ENCODE measurements at places on chromosomes 6 and 20.

DNA sequence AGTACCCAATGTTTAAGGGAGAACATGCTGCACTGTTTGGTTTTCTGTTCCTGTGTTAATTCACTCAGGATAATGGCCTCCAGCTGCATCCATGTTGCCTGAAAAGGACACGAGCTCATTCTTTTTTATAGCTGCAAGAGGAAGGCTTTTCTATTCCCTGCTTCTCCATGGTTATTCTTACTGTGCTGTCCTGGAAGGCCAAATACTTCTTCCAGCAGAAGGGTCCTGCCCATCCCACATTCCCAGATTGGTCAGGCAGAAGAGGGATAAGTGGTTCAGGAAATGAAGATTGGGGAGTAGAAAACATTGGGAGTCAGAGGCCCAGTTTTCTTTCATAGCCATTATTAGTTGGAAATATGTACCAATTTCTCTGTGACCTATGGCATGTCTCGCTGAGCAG is 122.4 kb downstream of the TCP11 start:
- DNase-seq: no peak

DNA sequence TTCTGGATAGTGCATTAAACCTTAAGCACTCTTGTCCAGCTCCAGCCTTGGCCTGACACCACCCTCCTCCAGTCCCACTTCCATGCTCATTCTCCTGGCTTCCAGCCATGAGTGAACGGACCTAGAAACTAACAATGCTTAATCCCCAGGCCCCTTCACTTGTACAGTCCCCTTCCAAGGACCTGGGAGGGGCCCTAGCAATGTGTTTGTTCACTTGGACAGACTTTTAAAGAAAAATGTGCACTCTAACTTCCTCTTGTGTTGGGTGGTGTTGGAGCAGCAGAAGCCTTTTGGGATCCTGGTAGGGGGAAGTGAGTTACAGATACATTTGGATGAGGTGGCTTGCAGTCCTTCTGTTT is 48.9 kb upstream of the CCN6 start:
- no peak for DNase-seq

- peak; percentile 40 for DNase-seq
Observed at GRCh38 chr6:166435574-166435973, 52.8 kb upstream of the MPC1 start.

- no peak for DNase-seq
Observed at GRCh38 chr6:19979986-19980385, 142.8 kb downstream of the ID4 start.

DNA sequence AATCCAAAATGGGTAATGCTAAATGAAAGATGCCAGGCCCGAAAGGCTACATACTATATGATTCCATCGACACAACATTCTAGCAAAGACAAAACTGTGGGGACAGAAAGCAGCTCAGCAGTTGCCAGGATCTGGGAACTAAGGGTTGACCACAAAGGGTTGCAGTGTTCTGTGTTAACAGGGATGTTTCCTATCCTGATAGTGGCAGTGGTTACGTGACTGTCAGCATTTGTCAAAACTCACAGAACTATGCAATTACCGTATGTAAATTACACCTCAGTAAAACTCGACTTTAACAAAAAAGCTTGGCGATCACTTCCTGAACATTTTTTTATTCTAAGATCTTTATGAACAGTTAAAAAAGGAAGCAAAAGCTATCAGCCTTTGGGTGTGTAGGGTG is 83.9 kb downstream of the BANF2 start:
- no peak for DNase-seq

GRCh38 chr6:72386324-72386723 is 235.5 kb upstream of the KCNQ5 start:
- DNase-seq: no peak

- DNase-seq: no peak
Observed at GRCh38 chr6:166046226-166046625, 121.4 kb downstream of the TBXT start.

GRCh38 chr6:68247782-68248181 is 387.3 kb upstream of the ADGRB3 start:
- no peak for DNase-seq

GRCh38 chr6:16803294-16804200 is 42.3 kb upstream of the ATXN1 start:
- no peak for DNase-seq

- DNase-seq: no peak
Observed at GRCh38 chr6:79079561-79080041, 1.5 kb upstream of the PHIP start.

GRCh38 chr6:150464966-150465365 is 96.2 kb downstream of the IYD start:
- DNase-seq: no peak

GRCh38 chr20:36157610-36158009 is 3.1 kb downstream of the EPB41L1 start:
- DNase-seq: no peak

DNA sequence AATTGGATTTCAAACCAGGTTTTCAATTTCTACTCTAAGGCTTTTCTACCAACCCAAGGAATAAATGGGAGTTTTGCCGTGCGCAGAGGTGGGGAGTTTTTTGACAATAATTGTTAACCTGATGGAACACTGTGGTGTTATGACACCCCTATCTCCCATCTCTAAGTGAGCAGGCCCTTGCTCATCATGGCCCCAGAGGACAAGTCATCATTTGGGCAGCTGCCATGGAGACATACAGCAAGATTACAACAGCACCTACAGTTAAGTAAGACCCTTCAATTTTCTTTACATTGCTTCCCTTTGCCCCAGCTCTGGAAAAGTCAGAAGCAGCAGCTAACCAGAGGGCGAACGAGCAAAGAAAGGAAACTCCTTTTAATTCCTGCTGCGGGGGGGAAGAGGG is 54.3 kb downstream of the ADGRF5 start:
- DNase-seq: no peak

GRCh38 chr20:62761759-62762131 is 34.5 kb upstream of the MRGBP start:
- no peak for DNase-seq

DNA sequence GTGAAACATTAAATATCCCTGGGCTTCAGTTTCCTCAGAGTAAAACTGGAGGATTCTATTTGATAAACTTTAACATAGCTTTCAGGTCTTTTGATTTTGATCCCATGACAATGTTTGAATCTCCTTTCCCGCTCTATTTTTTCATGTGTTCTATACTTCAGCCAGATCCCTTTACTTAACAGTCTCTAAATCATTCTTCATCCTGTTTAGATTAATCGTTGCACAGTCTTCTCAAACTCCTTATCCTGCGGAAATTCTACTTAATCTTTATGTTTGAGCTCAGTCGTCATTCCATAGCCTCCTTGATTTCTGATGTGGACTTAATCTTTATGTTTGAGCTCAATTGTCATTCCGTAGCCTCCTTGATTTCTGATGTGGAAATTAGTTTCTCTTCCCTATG is 57.4 kb downstream of the GRIK2 start:
- no peak for DNase-seq

GRCh38 chr20:63963348-63963741 is 6.4 kb downstream of the ZNF512B start:
- DNase-seq: no peak

GRCh38 chr6:106125925-106126435 is 39.8 kb downstream of the PRDM1 start:
- DNase-seq: peak; percentile 66

GRCh38 chr6:29011276-29011734 is 6.2 kb upstream of the ZNF311 start:
- peak; percentile 56 for DNase-seq

All from activated CD4-positive, alpha-beta T cell treated with anti-CD3 and anti-CD28 coated beads for 48 hours (primary cell).